ENCODE measurements at places on chromosomes 6 and 20.

DNA sequence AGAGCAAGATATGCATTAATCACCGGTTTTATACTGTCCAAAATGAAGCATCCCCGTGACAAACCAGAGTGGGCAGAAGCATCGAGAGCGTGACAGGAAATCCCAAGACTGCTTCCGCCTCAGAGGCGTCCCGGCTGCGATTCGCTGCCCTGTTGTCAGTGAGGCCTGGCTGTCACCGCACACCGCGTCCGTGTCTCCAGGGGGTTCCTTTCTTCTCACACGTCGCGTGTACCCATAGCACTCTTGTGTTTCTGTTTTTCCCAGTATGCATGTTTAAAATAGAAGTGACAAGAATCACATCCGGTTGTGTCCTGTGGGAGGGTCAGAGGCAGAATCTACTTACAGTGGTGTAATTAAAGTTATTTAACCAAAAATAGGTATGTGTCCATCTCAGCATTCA lies 8.3 kb upstream of the ADRM1 start:
- DNase-seq: no peak

DNA sequence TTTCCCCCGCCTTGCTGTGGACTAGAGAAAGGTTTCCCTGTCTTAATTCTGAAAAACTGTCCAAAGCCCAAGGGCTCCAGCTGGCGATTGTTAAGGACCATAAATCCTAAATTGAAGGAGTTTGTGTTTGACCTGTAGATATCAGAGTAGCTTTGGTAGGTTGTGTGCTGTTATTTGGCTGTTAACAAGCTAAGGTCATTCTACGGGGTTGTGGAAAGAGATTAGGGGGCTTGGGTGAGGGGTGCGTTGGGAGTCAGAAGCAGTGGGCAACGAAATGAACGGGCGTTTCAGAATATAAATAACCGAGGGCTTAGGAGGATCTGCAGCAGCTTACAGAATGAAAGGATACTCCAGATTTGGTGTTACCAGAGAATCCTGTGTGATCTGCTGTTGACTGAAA lies 32.6 kb upstream of the BTN3A2 start:
- DNase-seq: no peak

DNA sequence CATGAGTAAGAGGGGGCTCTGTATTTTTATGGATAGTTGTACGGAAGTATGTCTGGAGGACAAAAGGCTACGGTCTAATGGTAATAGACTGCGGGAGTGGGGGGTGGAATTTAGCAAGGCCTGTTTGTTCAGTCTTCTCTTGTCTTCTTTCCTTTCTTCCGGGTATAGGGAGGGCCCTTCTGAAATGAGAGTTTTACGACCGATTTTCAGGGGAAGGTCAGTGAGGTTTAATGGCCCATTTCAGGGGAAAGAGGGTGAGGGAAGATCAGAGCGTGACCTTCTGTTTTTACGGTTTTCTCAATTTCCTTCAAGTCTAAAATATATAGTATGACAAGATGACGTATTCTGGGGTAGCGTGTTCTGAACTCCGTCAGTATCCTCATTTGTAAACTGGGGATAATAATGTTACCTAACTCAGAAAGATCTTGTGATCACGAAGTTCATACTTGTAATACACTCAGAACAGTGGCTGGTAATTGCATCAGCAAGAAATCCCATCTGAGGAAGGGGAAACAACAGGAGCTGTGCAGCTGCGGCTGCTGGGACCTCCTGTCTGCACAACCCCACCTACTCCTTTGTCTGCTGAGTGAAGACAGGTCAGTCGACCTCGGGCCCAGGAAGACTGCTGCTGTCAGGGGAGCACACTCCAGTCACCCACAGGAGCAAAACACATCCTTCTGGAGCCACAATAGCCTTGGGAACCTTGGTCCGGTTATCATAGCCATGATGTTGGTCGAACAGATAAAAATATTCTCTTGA lies 90.4 kb downstream of the MAP3K7 start:
- DNase-seq: no peak

- DNase-seq: no peak
These were observed 207.5 kb downstream of the SMOC2 start for GRCh38 chr6:168648240-168649125.

DNA sequence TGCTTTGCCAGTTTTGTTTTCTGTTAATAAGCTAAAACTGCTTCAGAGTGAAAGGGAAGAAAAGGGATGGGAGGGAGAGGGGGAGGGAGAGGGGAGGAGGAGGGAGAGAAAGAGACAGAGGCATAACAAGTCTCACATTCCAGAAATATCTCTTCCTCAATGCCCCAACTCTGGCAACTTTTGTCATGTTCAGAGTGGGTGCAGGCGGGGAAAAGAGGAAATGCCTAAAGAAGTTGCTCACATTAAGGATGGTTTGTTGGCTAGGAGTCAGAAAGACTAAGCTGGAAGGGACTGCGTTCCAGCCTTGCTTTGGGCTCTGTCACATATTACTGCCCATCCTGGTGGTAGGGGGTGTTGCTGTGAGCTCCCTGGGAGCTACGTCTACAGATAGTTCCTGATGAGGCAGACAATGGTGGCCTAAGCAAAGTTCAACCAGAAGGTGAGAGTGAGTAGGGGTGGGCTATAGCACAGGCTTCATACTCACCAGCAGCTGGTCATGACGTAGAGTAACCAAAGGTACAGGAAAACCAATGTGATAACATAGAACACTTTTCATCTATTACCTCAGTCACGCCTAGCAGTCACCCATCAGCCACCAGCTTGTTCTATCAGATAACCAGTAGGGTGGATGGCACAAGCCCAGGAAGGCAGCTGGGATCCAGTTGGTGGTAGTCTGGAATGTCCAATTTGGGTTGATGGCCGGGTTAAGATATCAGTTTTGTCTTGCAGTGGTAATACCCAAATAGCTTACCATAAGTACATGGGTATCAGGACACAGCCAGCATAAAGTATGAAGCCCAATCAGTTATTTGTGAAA lies 2.1 kb downstream of the TSPYL4 start:
- no peak for DNase-seq

GRCh38 chr6:37982317-37982716 lies 162.8 kb downstream of the ZFAND3 start:
- no peak for DNase-seq

All from stimulated activated CD4-positive, alpha-beta T cell treated with anti-CD3 and anti-CD28 coated beads, Interleukin-2, amount 100 ng/mL, for 24 hours (primary cell).